ENCODE measurements at places on chromosomes 12 and 14.

GRCh38 chr12:6630736-6631135 lies 5.0 kb downstream of the LPAR5 start:
- DNase-seq: no peak

DNA sequence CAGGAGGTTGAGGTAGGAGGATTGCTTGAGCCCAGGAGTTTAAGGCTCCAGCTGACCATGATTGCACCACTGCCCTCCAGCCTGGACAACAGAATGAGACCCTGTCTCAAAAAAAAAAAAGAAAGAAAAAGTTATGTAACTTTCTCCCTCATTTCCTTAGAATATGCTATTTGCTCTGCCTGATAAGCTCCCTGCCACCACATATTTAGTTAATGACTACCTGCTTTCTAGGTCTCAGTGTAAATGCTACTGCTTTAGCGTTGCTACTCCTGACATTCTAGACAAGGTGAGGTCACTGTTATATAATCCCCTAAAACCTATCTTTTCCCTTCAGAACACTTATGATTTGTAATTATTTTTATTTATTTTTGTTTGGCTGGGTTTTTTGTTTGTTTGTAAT lies 86.3 kb upstream of the AMN1 start:
- DNase-seq: no peak

- no peak for DNase-seq
Observed at GRCh38 chr14:69487771-69488170, 3.2 kb downstream of the PLEKHD1 start.

- no peak for DNase-seq
Observed at GRCh38 chr12:123091230-123092150, 59.4 kb downstream of the PITPNM2 start.

DNA sequence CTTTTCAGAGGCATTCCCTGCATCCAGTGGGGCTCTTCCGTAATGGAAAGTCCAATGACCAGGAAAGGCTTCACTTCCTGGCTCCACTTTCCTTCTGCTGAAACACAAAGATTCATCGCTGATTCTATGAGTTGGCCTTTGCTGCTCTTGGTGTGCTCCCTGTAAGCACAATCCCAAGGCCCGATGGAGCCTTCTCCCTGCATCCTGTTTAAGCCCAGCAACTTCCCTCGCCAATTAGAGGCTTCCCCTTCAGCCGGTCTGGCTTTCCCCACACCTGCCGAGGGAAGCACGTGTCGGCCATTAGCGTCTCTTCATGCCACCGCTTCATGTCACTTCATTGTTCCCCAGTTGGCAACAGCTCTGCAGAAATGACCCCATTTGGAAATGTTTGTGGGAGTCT lies 693.9 kb downstream of the MED13L start:
- no peak for DNase-seq

GRCh38 chr12:57722716-57723629 lies 15.6 kb downstream of the AGAP2 start:
- no peak for DNase-seq

DNA sequence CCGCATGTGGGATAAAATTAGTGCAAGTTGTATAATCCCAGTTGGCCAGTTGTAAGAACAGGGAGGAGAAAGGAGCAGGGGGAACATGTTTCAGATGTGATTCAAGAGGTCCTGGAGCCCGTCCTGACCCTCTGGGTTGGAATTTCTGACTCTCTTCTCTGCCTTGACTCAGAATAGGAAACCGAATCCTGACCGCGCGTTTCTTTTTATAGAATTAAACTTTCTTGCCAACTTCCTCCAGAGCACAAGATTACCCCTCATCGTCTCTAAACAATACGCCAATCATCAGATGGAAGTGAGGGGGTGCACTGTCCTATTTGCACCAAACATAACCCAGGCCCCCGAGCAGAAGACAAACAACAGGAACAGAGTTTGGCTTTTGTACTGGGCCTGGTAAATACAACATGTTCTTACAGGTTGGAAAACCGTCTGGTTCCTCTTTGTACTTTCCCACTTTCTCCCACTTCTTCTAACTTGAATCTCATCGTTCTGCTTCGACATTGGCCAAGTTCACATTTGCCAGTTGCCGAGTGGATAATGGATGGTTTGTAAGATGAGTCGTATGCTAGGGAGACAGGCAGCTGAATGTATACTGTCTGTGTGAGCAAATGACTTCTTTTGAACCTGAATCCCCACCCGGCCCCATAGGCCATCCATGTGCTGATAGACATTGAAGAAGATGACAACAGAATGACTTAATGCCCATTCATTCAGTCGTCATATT lies 42.6 kb upstream of the MED13L start:
- no peak for DNase-seq

DNA sequence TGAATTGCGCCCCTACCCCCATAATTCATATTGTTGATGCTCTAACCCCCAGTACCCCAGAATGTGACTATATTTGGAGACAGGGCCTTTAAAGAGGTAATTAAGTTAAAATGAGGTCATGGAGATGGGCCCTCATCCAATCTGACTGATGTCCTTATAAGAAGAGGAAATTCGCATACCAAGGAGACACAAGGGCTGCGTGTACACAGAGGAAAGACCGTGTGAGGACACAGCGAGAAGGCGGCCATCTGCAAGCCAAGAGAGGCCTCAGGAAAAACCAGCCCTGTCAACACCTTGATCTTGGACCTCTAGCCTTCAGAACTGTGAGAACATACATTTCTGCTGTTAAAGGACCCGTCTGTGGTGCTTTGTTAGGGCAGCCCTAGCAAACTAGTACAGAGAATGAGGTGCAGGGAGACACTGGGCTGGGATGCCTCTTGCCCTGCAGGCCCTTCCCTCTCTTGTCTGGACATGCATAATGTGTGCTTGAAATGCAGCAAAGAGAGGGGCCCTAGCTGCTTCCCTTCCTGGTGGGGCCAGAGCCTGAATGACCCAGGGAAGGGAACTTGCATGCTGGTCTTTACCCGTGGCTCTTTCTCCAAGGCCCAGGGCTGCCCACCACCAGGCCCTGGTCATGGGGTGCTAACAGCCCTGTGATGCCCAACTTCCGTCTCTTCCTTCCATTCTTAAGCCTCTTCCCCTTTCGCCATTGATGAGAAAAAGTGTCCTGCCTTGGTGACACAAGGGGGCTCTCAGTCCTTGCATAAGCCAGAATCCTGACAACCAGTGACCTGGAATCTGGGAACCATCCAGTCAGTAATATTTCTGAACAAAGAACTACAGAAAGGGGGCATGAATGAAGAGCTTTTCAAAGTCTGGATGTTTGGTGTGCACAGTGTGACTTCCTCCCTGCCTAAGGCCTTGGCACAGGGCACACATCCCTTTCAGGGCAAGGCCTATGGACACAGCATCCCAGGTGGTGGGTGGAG lies 50.0 kb upstream of the GPATCH2L start:
- DNase-seq: no peak

- no peak for DNase-seq
Observed at GRCh38 chr14:86897224-86897623, 1095.8 kb downstream of the GALC start.

DNA sequence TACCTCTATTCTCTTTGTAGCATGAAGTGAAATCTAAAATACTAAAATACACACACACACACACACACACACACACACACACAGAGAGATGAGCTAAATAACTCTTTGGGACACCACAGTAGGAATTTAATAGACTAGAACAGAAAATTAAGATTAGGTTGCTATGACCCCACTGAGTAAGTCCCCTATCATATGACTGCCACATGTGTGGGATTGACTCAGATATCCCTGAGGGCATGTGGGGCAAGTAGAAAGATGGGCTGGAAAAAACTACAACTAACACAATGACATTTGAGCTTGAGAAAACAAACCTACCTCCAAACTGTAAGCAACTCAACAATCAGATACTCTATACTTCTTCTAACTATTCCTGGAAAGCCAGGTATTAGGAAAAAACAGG lies 27.0 kb downstream of the SLC25A21 start:
- DNase-seq: no peak

Data from GM23338 (cell line).